ENCODE measurements at places on chromosomes 6 and 20.
A peak's percentile ranks its signal among the peaks of the same experiment; 100 is the strongest.

DNA sequence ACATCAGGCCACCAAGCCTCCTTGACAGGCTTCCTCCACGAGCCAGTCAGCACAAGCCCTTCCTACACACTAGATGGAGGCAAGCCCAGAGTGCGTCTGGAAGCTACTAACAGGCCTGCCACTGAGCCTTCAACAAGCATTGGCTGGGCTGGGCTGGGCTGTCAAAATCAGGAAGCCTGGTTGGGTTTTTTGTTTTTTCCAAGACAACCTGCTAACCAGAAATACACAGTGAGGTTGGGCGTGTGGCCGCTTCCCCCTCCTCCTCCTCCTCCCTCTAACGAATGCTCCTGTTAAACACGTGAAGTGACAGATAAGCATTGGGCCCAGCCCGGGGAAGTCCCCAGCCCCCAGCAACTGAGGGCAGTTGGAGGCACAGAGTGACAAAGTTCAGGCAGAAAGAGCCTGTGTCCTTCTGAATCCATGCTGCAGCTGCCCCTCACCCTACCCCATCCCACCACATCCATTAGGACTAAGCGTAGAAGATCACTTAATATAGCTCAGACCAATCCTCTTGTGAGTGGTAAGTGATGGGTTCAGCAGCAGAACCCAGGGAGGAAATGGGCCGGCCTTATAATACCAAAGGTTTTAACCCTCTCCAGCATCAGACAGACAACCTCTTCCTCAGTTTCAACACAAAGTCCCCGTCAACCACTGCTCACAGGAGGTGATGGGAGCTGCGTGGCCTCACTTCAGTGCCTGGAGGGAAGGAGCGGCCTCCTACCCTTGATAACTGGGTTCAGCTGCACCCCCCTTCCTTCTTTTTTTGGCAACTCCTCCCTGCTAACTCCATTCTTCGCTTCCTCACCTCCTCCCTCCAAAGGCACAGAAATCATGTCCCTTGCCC lies 1.1 kb downstream of the NFATC2 start:
- DNase-seq: peak; percentile 93

DNA sequence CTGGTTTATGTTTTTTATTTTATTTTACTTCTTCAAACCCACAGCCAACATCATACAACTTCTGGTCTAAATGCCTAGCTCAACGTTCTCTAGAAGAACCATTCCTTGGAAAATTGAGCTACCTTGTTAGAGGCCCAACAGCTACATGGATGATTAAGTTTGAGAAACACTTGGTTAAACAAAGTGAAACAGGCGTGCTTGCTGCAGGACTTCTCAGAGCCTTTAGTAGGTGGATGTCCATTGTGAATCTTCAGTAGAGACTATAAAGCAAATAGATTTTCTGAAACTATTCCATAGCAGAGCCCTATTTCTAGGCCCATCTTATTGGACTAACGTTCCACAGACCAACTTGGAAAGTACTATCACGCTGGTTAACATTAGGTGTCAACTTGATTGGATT lies 51.3 kb downstream of the BCAS1 start:
- DNase-seq: no peak

DNA sequence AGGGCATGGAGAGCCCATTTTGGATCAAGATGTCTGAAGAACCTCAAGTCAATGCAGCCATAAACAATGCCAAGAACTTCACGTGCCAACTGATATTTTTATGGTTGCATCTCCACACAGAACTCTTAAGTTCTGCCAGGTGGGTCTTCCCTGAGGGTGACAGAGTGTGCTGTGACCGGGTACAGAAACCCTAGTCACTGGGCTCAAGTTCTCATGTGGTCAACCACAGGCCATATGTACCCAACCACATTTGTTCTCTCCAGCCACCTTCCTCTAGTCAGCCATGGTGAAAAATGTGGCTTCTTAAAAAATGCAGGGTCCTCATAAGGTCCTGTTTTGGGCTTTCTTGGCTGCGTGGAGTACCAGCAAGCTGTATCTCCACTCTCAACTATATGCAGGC lies 48.9 kb downstream of the CLIC5 start:
- DNase-seq: no peak

GRCh38 chr6:107572886-107573285 lies 83.0 kb downstream of the SOBP start:
- DNase-seq: no peak

- no peak for DNase-seq
Measured at GRCh38 chr20:6007094-6007528, 46.7 kb downstream of the LRRN4 start.

GRCh38 chr20:41078329-41078728 lies 49.7 kb downstream of the TOP1 start:
- DNase-seq: no peak

- no peak for DNase-seq
Measured at GRCh38 chr20:9949563-9949962, 85.2 kb upstream of the ANKEF1 start.

GRCh38 chr20:38671186-38671585 lies 53.1 kb upstream of the SLC32A1 start:
- no peak for DNase-seq
